ENCODE measurements at places on chromosomes 5 and 9.

- peak; percentile 32 for DNase-seq
Measured at GRCh38 chr5:101678481-101679193, 617.4 kb downstream of the SLCO4C1 start.

- peak; percentile 59 for DNase-seq
Measured at GRCh38 chr9:17116400-17116837, 18.4 kb upstream of the CNTLN start.

- no peak for DNase-seq
Measured at GRCh38 chr5:31768046-31768445, 129.1 kb downstream of the PDZD2 start.

- DNase-seq = no peak
Measured at GRCh38 chr9:137460363-137461315, 1.5 kb upstream of the NSMF start.

GRCh38 chr5:87246061-87246460 lies 21.6 kb upstream of the RASA1 start:
- DNase-seq = no peak

DNA sequence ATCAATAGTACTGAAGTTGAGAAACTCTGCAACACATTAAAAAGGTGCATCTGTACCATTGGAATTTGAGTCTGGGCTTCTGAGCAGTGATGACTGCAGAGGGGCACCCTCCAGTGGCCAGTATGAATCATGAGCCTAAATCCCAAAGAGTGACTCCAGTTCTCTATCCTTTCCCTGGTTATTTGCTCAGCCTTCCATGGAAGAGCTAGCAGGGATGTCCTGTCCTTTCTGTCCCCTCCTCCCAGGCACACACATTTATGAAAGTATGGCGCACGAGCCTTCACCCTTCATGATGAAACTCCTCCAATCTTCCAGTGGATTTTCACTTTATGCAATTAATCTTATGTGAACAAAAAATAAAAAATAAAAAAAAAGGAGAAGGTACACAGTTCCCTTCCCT lies 81.0 kb downstream of the ESM1 start:
- peak; percentile 77 for DNase-seq

All from AG08395 (cell line).